Stimulated activated CD8-positive, alpha-beta memory T cell treated with anti-CD3 and anti-CD28 coated beads, Interleukin-4, amount 100 ng/mL, for 4 hours (primary cell): ENCODE measurements at places on chromosomes 13 and 19.

DNA sequence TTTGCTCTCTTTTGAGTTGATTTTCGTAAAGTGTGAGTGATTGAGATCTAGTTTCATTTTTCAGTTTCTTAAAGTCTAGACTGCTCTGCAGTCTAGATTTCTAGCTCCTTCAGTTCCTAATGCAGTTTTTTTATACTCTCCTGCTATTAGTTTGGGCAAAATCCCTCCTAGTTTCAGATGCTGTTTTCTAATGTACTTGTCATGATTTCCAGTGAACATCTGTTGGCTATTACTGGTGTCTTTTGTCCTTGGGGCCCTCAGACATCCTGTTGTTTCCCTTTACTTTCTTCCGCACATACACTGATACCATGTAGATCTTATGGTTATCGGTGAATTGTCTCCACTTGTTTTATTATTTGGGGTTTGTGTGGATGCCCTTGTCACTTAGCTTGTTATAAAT lies 292.1 kb downstream of the TDRD3 start:
- DNase-seq, result no peak

DNA sequence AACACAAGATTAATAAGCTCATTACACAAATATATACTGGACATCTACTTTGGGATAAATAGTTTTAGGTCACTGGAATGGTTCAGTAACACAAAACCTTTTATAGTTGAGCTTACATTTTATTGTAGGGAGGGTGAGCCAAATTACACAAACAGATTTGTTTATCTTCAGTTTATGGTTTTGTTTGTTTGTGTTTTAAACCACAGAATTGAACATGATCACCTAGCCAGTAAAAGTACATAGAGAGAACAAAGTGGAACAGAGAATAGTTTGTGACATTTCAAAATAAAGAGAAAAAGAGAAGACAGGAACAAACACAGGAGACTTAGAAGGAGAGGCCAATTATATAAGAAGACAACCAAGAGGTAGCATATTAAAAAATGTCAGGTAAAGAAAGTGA lies 1930.2 kb upstream of the PCDH20 start:
- DNase-seq, result no peak

- no peak for DNase-seq
Observed at GRCh38 chr13:53189162-53189561, 160.5 kb downstream of the OLFM4 start.

DNA sequence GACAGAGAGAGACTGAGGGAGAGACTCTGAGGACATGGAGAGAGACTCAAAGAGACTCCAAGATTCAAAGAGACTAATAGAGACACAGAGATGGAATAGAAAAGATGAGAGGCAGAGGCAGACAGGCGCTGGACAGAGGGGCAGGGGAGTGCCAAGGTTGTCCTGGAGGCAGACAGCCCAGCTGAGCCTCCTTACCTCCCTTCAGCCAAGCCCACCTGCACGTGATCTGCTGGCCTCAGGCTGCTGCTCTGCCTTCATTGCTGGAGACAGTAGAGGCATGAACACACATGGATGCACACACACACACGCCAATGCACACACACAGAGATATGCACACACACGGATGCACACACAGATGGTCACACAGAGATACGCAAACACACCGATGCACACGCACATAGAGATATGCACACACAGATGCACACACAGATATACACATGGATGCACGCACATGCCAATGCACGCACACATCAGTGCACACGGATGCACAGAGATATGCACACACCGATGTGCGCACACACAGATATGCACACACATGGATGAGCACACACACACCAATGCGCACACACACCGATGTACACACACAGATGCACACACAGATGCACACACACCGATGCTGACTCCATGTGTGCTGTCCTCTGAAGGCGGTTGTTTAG lies 3.3 kb upstream of the F10 start:
- no peak for DNase-seq

- DNase-seq, result no peak
Observed at GRCh38 chr19:40269216-40269940, 15.8 kb downstream of the AKT2 start.

DNA sequence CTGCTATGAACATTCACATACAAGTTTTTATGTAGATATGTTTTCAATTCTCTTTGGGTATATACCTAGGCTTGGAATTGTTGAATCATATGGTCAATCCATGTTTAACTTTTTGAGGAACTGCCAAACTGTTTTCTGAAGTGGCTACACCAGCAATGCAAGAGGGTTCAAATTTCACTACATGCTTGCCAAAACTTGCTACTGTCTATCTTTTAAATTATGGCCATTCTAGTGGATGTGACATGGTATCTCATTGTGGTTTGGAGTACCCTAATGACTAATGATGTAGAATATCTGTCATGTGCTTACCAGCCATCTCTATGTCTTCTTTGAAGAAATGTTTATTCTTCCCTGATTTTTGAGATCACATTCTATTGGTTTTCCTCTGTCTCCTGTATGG lies 860.3 kb downstream of the DIAPH3 start:
- DNase-seq, result no peak

DNA sequence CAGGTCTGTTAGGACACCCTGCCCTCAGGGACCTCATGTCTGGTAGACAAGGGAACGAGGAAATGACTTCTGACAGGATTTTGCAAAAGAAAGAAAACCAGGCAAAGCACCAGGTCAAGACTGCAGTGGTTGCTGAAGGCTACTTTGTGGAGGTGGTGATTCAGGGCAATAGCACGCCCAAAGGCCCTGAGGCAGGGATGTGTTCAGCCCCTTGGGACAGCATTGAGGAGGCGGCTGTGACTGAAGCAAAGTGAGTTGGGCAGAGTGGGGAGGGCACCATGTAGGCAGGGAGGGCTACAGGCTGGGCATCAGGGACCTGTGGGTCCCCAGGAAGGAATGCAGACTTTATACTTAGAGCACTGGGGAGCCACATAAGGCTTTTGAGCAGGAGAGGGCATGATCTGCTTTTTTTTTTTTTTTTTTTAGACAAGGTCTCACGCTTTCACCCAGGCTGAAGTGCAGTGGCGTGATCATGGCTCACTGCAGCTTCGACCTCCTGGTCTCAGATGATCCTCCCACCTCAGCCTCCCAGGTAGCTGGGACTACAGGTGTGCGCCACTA lies 10.8 kb upstream of the HOMER3 start:
- DNase-seq, result no peak

GRCh38 chr13:27139565-27139964 lies 32.0 kb downstream of the USP12 start:
- no peak for DNase-seq

- DNase-seq, result no peak
Observed at GRCh38 chr19:33879818-33880575, 83.3 kb downstream of the KCTD15 start.

- DNase-seq, result no peak
Observed at GRCh38 chr13:88196106-88196505, 524.9 kb downstream of the SLITRK5 start.

GRCh38 chr19:799076-799881 lies 2.0 kb downstream of the PTBP1 start:
- DNase-seq, result no peak

DNA sequence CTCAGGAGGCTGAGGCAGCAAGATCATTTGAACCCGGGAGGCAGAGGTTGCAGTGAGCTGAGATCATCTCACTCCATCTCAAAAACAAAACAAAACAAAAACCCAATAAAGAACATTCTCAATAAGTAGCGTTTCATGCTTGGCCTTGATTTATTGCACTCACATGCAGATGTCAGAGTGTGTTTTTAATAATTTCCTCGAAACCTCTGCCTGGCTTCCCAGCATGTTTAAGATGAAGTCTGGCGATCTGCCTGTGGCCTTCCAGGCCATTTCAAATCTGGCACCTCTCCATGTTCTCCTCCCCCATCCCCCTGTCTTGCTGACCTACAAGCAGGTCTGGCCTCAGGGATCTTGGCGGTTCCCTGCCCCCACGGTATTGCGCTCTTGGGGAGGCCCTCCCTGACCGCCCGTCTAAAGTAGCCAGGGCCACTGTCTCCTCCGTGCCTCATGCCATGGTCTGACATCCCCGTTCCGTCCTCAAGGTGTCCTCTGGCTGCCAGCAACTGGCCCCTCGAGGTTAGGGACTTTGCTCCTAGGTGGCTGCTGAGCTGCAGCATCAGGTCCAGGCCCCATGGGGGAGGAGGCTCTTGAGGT lies 1.6 kb downstream of the WDR88 start:
- no peak for DNase-seq

GRCh38 chr13:88000239-88000638 lies 329.1 kb downstream of the SLITRK5 start:
- no peak for DNase-seq

- DNase-seq, result no peak
Observed at GRCh38 chr19:56720281-56720680, 48.7 kb upstream of the ZNF835 start.

DNA sequence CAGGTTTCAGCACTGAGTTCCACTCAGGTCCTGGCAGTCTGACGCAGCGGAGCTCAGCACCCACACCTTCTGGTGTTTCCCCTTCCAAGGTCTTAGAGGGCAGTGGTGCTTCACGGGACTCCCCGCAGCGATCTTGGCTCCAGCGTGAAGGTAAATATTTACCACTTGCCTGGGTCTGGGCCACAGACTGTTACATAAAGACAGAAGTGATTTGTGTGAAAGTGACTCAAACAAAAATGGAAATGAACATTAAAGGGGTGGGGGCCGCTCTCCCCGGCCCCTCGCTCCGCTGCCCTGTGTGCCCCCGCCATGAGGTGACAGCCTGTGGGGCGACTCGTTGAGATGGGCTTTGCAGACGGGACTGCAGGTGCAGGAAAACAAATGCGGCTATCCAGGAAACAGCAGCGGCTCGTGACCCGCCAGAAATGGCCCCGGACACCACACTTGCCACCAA lies 55.0 kb downstream of the GGACT start:
- no peak for DNase-seq

- no peak for DNase-seq
Observed at GRCh38 chr13:23427342-23427843, 6.1 kb downstream of the SACS start.

DNA sequence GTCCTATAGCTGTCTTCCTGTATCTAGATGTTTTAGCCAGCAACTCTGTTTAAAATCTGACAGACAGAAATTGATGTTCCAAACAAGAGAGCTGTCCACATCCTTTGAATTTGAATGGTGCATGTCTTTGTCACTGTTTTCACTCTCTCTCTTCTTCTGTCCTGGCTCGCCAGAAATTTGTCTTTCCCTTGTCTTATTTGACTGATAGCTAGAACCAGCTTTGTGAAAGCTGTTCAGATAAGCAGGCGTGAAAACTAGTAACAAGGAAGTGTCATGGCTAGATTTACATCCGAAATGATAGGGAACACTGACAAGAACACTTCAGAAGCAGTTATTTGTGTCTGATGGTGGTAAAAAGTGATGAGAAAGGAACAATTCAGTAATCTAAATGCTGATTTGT lies 354.9 kb upstream of the SLITRK1 start:
- DNase-seq, result no peak

DNA sequence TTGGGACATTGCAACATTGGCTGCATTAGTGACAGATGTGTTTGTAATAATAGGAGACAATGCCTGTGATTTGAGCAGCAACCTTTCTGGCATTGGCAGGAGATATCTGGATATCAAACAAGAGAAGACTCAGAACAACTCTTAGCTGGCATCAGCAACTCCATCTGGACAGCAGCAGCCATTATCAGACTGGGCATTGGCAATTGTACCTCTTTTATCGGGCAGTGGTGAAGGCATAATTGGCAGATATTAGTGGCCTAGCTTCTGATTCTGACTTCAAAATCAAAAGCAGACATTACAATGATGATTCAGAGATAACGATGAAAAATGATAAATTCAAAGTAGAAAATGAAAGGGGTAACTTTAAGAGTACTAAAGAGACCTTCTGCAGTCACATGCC lies 1193.7 kb downstream of the EFNB2 start:
- DNase-seq, result no peak

DNA sequence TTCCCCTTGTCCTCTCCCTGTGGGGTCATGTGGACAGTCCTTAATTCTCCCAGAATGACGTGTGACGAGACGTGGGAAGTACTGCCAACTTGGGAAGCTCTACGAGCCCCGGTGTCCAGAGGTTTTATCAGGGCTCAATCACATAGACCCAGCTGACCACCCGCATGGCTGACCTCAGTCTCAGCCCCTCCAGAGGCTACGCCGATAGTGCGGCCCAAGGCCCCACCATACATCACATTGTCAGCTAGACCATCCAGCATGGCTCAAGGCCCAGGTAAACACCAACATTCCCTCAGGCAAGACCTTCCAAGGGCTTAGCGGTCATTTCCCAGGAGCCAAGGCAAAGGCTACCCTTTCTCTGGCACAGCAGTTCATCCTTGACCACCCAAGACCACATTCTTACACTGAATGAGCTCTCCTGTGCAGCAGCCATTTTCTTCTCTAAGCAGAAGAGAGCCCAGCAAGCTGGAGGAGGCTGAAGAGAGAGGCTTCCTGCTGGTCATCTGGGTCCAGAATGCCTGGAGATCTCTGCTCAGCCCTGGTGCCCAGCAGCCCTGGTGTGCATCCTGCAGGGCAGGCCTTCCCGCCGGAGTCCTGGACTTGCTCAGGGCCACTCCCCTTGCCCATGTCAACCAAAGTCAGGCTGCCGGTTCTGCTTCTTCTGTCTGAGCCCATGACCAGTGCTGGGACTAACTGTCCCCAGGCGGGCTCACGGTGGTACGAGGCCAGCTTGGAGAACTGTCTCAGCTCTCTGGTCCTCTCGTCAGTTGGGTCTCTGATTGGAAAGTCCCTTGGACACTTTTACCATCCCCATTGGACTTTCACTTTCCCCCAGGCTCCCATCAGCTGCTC lies 7.9 kb upstream of the F10 start:
- DNase-seq, result no peak

DNA sequence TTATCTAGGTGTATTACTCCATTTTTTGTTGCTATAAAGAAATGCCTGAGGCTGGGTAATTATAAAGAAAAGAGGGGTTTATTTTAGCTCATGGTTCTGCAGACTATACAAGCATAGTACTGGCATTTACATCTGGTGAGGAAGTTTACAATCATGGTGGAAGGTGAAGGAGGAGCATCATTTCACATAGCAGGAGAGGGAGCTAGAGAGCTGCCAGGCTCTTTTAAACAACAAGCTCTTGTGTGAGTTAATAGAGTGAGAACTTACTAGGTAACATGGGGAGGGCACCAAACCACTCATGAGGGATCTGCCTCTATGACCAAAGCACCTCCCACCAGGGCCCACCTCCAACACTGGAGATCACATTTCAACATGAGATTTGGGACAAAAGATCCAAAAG lies 221.7 kb upstream of the GPC6 start:
- no peak for DNase-seq
